ENCODE measurements at places on chromosomes 7 and 10.
A peak's percentile ranks its signal among the peaks of the same experiment; 100 is the strongest.

DNA sequence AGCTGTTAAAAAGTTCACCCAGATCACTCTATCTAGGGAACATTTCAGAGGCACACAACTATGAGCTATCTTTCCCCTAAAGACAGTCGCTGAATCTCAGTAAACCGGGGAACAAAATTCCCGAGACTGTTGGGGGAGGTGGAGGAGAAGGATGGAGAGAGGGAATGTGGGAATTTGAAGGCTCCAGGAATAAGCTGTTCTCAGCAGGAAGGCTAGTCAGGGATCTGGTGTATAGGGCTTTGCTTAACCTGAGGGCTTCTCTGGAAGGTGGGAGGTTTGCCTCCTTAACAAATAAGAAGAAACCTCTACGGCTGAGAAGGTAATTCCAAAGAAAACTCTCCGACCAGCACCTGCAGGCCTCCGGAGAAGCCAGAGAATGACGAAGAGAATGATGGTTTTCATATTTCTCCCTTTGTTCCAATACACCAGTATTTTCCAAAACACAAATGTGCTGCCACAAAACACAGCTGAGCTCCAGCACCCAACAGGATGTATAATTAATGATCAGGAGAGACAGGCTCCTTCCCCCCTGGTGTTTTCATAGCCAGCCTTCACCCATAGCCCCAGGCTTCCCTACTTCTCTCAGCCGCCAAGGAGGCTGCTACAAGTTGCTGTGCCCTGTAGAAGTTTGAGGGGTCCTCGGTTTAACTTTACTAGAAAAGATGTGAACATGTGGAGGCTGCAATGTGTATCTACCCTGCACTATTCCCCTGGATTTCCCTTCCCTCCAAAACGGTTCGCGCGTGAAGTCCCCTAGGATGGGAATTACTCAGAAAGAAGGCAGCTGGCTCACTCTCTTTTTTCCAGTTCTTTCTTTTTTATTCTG is 2.0 kb downstream of the KCNMA1 start:
- no peak overlapping the region for H3K27ac ChIP-seq
- no peaks in the 10 kb centered on the region for H3K36me3 ChIP-seq
- DNase-seq = no peak
- H3K27me3 ChIP-seq = peaks cover 9% of the 10 kb centered on the region
- H3K4me1 ChIP-seq = peaks cover 23% of the 10 kb centered on the region
- H3K4me3 ChIP-seq = no peak overlapping the region

GRCh38 chr10:36177071-36177470 is 535.0 kb upstream of the FZD8 start:
- no peak overlapping the region for H3K4me3 ChIP-seq
- H3K27me3 ChIP-seq = no peaks in the 10 kb centered on the region
- no peak for DNase-seq
- peaks cover under 1% of the 10 kb centered on the region for H3K4me1 ChIP-seq

- no peak overlapping the region for H3K27ac ChIP-seq
- no peaks in the 10 kb centered on the region for H3K27me3 ChIP-seq
- H3K36me3 ChIP-seq = no peaks in the 10 kb centered on the region
- H3K4me1 ChIP-seq = no peaks in the 10 kb centered on the region
- no peak for DNase-seq
Measured at GRCh38 chr7:101832685-101833375, 15.4 kb downstream of the CUX1 start.

GRCh38 chr7:132030086-132030568 is 473.7 kb upstream of the PODXL start:
- H3K27ac ChIP-seq = no peak overlapping the region
- H3K4me1 ChIP-seq = peaks cover 19% of the 10 kb centered on the region
- DNase-seq = peak; percentile 80
- H3K36me3 ChIP-seq = no peaks in the 10 kb centered on the region

DNA sequence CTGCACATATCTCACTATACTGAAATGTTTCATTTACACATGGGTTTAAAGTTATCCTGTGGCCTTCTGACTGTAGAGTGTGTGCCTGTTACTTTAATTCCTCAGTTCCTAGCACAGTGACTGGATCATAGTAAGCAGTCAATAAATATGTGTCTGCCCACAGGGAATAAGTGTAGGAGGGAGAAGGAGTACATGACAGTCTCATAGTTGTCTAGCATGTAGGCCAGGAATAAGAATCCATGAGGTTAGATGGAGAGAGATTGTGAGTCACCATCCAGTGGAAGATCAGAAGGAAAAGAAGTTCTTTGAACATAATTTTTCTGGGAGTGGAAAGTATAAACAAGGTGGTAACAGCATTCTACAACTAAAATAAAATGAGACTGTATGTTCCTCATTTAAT is 36.6 kb upstream of the SEMA3A start:
- DNase-seq = no peak
- no peaks in the 10 kb centered on the region for H3K27me3 ChIP-seq
- H3K4me3 ChIP-seq = no peak overlapping the region
- no peaks in the 10 kb centered on the region for H3K36me3 ChIP-seq
- H3K4me1 ChIP-seq = no peaks in the 10 kb centered on the region

DNA sequence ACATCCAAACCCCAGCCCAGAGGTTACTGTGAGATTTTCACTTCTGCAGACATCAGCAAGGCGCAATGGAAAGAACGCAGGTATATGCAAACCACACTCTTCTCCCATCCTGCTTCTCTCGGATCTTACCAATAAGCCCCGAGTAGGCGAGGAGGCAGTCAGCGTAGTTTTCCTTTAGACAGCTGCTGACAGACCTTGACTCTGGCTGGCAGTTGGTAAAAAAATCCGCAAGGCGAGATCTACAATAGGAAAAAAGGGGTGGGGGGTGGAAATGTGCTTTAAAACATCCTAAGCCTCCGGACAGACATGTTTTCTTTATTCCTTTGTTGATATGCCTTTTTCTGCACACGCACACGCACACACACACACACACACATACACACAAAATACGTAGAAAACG is 176.5 kb downstream of the GFRA1 start:
- no peaks in the 10 kb centered on the region for H3K36me3 ChIP-seq
- no peaks in the 10 kb centered on the region for H3K27me3 ChIP-seq
- DNase-seq = no peak
- H3K27ac ChIP-seq = no peak overlapping the region
- H3K4me3 ChIP-seq = no peak overlapping the region

DNA sequence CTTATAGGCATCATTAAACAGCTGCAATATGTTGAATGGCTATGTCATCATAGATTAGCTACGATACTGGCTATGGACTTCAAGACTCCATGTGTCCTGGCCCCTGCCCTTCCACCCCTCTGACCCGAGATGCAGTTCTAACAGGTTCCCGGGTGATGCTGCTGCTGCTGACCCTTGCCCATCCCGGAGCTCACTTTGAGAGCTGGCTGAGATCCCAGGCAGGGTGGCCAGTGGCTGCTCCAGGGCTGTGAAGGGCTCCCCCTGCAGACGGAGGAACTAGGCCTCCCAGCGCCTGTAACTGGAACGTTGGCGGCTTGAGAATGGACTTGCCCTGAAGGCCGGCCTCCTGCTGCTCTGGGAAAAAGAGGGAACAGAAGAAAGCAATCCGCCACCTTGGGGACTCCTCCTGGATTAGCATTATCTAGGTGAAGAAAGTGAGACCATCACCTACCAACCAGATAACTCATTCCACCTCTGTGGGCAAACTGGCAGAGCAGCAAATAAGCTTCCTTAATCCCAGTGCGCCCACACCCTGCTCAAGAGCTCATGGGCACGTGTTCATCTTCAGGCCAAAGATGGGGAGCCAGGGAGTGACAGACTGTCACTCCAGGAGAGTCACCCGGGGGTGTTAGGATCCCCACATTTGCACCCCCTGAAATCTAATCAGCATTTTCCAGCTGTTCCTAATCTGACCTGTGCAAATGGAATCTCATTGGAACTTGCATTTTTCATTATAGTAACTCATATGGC is 56.8 kb downstream of the PARP12 start:
- no peak overlapping the region for H3K4me3 ChIP-seq
- peaks cover 22% of the 10 kb centered on the region for H3K4me1 ChIP-seq
- H3K27me3 ChIP-seq = no peaks in the 10 kb centered on the region
- H3K36me3 ChIP-seq = no peaks in the 10 kb centered on the region
- peak; percentile 22 for DNase-seq
- H3K27ac ChIP-seq = no peak overlapping the region

DNA sequence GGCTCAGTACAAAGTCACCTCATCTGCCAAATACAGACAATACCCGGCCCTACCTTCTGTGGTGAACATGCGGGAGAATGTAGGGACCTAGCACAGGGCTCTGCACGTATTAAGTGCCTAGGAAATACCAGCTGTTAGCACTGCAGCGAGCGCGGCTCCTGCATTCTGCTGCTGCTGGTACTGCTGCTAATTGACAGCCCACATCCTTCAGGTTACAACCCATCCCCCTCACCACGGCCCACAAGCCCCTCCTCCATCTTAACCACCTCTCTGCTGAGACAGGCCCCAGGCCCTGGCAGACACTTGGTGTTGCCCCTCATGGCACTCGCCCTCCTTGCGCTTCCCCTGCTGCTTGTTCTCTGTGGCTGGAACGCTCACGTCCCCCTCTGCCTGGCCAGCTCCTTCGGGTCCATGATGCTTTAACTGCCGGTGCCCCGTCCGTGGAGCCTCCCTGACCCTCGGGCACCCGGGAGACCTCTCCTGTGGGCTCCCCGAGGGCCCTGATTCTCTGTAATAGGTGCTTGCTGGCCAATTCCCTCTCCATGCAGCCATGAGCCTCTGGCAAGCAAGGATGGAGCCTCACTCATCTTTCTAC is 53.3 kb upstream of the LOXL4 start:
- no peak overlapping the region for H3K27ac ChIP-seq
- DNase-seq = no peak
- H3K27me3 ChIP-seq = no peaks in the 10 kb centered on the region
- no peaks in the 10 kb centered on the region for H3K36me3 ChIP-seq

DNA sequence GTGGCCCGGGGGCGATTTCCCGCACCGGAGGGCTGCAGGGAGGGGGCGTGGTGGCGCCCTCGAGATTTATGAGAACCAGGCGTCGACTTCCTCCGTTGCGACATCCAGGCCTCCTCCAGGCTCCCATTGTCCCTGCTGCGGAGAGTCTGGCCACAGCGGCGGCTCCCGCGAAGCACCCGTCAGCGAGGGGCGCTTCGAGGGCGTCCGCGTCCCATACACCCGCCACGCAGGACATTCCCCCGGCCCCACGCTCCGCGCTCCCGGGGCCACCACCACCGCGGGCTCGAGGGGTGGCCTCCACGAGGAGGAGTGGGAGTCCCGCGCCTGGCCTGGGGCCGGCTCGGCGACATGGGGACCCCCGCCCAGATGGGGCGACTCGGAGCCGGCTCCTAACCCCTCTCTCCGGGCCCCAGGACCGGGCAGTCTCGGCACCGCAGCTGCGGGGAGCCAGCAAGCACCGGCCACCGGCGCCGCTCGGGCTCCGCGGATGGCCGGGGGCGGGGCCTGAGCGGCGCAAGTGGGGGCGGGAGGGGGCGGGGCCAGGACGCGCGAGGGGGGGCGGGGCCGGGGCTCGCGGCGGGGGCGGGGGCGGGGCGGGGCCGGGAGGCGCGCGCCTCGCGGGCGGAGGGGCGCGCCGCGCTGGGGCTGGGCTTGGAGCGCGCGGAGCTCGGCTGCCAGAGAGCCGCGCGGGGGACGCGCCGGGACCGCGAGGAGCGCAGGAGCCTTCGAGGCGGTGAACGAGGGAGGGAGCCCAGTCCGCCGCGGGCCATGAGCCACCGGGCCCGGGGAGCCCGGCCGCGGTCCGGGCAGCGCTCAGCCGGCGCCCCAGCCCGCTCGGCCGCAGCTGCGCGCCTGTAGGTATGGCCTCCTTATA is at the start of gene SH2B2:
Gene SH2B2 (plus strand): TSS at position 632 of the 874 bp plus-strand sequence. CDS start 13,683 bp downstream, outside the sequence.
- DNase-seq = peak; percentile 67
- H3K36me3 ChIP-seq = no peaks in the 10 kb centered on the region
- H3K27me3 ChIP-seq = no peaks in the 10 kb centered on the region
- H3K27ac ChIP-seq = peak within 1 kb of the TSS; percentile 82
- peak within 1 kb of the TSS; percentile 80 for H3K4me3 ChIP-seq

DNA sequence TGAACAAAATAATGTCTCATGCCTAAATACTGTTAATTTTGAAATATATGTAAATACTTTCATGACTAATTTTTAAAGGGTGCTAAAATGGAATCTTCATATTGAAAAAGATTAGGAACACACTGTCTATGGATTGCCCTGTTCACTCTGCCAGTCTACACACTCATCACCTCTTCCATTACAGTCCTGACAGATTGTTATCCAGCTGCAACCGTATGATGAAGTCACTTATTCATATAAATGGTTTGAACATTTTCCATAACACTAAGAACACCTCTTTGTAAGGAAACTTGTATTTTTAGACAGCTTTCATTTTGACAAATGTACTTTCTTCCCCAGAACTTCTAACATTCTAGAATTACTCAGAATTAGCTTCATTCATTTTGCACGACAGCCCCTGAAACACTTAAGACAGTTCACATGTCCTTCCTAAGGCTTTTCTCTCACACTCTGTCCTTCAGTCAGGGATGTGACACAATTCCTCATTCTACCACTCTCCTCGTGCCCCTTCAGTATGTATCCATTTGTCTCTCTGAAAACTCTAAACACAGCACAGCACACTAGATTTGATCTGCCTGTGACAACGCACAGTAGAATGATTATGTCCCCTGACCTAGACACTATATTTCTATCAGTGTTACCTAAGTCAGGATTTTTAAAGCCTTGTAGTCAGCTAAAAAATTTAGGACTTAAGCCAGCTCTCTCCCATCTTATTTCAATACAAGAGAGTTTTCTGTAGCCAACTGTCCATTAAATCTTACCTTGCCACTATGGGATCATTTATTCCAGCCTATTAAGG is 71.9 kb downstream of the ORC5 start:
- H3K36me3 ChIP-seq = no peaks in the 10 kb centered on the region
- peaks cover 10% of the 10 kb centered on the region for H3K4me1 ChIP-seq
- no peak overlapping the region for H3K4me3 ChIP-seq
- no peaks in the 10 kb centered on the region for H3K27me3 ChIP-seq

DNA sequence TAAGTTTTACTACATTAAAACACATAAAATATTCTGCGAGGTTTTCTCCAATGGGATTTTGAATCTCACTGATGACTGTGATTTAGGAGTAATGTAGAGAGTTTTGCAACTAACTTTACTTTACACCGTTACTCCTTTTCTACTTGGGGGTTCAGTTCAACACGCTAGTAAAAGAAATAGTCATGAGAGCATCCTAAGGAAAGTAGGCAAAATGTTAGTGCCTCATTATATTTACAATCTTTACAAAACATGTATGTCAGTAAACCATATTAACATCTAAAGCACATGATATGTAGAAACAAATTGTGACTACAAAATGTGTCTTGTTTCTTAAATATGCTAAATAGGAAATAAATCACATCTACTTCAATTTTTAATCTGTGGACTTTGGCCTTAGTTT is 6.0 kb downstream of the MEOX2 start:
- H3K36me3 ChIP-seq = no peaks in the 10 kb centered on the region
- H3K27ac ChIP-seq = no peak overlapping the region
- no peak for DNase-seq
- H3K4me1 ChIP-seq = peaks cover 2% of the 10 kb centered on the region

- no peak overlapping the region for H3K4me3 ChIP-seq
- DNase-seq = no peak
Measured at GRCh38 chr10:17984056-17984455, 32.3 kb downstream of the SLC39A12 start.

DNA sequence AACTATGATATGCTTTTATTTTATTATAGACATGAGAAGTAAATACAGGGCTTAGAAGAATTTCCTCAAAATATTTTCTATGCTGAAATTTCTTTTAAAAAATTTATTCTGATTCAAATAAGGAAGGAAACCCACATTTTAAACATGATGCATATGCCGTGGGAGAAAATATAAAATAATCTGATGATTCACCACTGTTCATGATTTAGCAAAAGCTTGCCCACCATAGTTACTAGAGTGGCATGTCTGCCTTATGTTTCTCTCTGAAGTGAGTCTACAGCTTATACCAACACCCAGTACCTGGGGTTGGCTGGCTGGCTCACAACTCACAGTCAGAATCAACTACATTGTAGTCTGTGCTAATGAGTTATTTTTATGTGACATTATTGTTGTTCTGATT is 102.0 kb downstream of the GNAI1 start:
- H3K4me1 ChIP-seq = peaks cover 7% of the 10 kb centered on the region
- no peaks in the 10 kb centered on the region for H3K36me3 ChIP-seq
- H3K27me3 ChIP-seq = no peaks in the 10 kb centered on the region
- DNase-seq = no peak
